ENCODE measurements at places on chromosomes 7 and 10. TPM values are rescaled to one million over a fixed set of nuclear protein-coding genes. Genes with fewer than 3 reads are reported as not detected.

Gene SFRP5
- 2.7 TPM for total RNA-seq

Gene HTR7
- 0.24 TPM for total RNA-seq

Gene MTURN
- 6.1 TPM for total RNA-seq

Gene SHTN1
- total RNA-seq = 25.9 TPM

Gene PSTK
- 3.7 TPM for total RNA-seq

Gene SPOCK2
- 0.51 TPM for total RNA-seq

Gene TBL2
- 51.4 TPM for total RNA-seq

Gene HHEX
- 11.7 TPM for total RNA-seq

Gene RBP3
- total RNA-seq = not detected

Gene ODAD2
- not detected for total RNA-seq

Gene SAMD9L
- total RNA-seq = 0.49 TPM

Gene GFRA1
- 10.4 TPM for total RNA-seq

Gene TIMM23B
- 15.6 TPM for total RNA-seq

Gene GIMAP7
- total RNA-seq = not detected

Gene TMEM184A
- total RNA-seq = 7.7 TPM

Gene UFSP1
- 4.3 TPM for total RNA-seq

Gene IGFBP3
- 118 TPM for total RNA-seq

Gene SPDYE6
- total RNA-seq = not detected

Gene GCK
- not detected for total RNA-seq

Gene CACNB2
- total RNA-seq = not detected

Gene MRLN
- total RNA-seq = not detected

Gene TMEM168
- total RNA-seq = 8.6 TPM

Gene FGF8
- not detected for total RNA-seq

Gene FOXI2
- not detected for total RNA-seq

Gene ACSM6
- not detected for total RNA-seq

All from A549 treated with Hydrocortisone at 1 μM for 4 hours (cell line).